ENCODE measurements at places on chromosomes 12 and 14.

GRCh38 chr14:94031883-94032279 lies 5.7 kb downstream of the OTUB2 start:
- no peak for DNase-seq

DNA sequence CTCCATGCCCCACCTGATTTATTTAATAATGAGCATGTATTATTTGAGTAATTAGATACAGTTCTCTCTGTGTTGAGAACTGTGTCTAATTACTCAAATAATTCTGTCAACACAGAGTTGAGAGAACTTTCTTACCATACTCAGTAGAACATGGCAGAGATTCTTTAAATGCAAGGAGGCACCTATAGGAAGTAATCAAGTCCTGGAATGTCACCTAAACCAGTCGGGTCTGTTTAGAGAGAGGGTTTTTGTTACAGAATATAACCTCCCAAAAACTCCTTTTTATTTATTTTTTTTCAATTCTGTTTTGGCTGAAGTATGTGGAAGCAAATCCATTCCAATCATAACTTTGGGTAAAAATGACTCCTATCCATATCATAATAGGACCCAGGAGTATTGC lies 37.5 kb upstream of the CIT start:
- DNase-seq: no peak

DNA sequence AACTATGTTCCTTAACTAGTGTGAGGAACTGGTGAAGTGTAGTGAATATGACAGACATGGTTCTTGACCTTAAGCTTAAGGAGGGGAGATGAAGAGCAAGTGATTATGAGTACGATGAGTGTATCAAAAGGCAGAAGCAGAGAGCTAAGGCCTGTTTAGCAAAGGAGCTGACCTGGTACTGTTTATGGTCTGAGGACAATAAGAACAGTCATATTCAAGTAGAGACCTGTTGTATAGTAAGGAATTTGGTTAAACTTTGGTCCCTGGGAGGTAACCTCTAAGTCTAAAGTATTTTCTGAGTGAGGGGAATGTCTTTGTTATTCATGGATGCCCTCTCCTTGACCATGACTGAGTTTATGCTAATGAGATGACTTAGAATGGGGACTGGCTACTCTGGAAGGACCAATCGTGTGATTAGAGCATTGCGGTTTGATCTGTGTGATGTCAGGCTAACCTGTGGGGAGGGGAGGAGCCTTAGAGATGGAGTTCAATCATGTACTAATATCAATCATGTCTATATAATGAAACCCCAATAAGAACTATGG lies 389.3 kb downstream of the BMP4 start:
- no peak for DNase-seq

GRCh38 chr14:88229428-88229827 lies 93.6 kb downstream of the KCNK10 start:
- DNase-seq: no peak

DNA sequence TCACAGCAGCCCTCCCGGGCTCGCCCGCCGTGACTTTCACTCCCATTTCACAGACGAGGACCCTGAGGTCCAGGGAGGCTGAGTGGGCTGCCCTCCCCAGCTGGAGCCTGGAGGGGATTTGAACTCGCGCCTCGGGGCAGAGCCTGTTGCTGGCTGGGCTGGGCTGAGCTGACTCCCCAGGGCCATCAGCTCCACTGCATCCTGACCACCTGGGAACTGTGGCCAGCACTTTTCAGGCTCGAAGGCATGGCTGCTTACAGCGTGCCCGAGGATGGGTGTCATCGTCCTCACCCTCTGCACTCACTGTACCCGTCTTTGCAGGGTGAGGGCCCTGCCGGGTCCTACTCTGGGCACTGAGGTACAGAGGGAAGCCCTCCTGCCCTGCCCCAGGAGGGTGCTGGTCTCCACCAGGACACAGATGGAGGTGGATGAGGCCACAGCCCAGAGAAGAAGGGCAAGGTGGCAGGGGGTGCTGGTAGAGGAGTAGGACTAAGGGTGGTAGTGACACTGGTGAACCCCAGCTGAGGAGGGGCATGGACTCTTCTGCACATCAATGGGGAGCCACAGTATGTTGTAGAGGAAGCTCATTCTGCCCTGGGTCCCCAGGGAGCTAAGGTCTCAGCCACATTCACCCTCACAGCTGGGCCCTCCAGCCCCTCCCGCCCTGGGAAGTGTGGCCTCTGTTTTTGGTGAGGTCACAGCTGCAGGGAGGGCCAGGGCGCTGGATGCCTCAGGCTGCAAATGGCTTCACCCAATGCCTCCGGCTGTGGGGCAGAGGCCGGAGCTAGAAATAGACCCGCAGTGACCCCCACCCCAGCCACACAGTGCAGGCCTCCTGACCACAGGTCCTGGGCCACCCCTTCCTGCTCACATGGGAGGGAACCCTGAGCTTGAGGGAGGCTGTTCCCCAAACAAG lies 365.1 kb upstream of the SFSWAP start:
- no peak for DNase-seq

DNA sequence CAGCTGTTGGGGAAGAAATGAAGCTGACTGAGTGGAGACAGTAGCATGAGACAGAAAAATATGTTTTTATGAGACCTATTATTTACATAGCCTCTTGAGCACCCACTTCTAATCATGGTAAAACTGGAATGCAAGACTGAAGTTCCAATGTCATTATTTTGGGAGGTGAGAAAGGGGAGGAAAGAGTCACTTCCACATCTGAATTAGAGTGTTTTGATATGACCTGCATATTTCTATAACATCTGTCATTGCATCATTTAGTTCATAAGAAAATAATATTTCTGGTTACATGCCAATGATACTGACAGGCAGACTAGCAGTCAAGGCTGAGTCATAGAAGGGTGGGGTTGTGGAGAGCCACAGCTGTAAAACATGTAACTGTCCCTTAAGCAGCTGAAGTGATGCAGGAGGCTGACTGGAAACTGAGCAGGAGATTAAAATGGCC lies 26.7 kb downstream of the NTN4 start:
- DNase-seq: no peak

DNA sequence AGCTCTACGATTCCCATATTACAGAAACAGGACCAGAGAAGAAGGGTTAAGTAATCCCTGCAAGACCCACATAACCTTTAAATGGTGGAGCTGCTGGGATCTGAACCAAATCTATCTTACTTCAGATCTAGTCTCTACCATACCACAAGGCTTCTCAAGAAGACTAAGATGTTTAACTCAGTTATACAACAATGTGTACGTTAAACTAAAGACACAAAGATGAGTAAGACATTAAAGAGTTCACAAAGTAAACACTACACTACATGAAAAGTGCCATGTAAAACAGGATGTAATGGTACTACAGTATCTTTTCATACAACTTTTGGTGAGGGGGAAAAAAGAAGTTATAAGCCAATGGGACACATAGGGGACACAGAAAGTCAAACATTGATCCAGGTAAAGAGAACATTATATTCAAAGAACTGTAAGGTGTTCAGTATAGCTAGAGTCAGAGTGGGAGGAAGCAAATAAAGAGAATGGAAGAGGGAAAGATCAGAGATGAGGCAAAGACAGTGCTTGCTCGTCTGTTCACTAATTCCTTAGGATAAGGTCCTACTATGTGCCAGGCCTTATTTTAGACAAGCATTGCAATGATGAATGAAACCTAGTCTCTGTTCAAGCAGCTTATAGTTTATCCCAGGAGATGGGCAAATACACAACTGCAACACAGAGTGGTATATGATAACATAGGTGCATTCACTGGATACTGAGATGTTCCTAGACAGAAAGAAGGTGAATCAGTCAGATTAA lies 7.7 kb downstream of the TMED10 start:
- DNase-seq: no peak

DNA sequence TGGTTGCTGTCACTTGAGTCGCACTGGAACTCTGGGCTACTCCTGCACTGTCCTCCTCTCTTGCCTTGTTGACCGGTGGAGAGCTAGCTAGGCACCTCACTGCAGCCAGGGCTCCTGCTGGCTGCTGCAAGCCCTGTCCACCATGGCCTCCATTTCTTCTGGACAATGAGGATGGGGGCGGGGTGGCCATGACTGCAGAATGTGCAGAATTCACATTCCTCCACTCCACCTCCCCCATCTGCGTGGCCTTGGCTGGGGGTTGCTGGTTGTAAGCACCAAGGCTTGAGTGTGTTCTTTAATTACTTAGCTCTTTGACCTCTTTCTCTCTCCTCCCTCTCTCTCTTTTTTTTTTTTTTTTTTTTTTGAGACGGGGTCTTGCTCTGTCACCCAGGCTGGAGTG lies 248.5 kb downstream of the PCNX1 start:
- no peak for DNase-seq

DNA sequence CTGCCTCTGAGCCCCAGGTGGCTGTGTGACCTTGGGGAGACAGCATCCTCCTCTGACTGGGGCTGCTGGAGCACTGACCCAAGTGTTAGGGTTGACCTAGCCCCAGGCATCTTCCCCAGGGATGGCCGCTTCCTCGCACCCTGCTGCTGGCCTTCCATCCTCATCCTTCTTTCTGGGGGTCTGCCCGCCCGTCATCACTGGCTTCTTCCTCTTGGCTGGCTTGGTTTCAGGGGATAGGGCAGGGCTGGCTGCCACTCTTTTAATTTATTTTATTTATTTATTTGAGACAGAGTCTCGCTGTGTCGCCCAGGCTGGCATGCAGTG lies 3.5 kb downstream of the TEDC1 start:
- DNase-seq: no peak

GRCh38 chr14:23385642-23386265 lies 8.9 kb downstream of the CMTM5 start:
- no peak for DNase-seq

DNA sequence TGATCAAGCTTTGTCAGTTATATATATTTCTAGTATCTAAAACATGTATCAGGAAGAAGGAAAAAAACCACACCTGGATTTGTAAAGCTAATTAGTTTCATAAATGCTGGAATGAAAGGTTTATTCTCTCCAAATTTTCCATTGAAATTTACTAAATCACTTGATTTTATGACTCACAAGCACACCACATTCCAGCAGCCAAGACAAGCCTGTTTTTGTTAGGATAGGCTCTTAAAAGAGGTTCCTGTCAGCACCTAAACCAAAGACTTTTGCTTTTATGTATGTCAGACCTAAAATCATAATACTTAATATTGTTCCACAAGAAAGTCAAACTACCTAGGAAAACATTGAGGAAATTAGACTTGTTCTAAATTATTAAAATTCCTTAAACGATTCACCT lies 85.3 kb upstream of the PAWR start:
- no peak for DNase-seq

DNA sequence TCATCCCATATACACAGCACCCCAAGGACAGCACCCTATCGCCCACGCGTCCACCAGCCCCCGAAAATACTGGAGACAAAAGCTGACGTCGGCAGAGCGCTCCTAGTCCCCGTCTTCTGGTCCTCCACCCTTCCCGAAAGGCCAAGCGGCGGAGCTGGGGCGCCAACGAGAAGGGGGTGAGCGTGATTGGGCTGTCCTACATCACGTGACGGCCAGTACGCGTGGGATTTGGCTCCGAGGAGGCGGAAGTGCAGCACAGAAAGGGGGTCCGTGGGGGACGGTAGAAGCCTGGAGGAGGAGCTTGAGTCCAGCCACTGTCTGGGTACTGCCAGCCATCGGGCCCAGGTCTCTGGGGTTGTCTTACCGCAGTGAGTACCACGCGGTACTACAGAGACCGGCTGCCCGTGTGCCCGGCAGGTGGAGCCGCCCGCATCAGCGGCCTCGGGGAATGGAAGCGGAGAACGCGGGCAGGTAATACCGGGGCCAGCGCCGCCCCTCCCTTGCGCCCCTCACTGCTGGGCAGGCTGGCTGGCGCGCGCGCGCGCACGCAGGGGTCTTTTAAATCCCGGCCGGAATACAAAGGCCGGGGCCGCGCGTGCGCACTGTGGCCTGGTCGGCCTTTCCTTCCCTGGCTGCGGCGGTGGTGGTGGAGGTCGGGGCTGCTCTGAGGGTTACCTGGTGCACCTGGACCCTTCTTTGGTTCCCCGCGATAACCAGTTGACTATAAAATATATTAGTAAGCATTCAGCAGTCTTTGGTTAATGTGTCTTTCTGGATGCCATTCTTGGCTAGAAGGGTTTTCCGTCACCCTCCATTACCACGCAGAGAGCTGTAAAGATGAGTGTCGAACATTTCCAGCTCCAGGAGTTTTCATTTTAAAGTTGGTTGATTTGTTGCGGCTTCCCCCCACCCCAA lies at the start of gene TDG:
Gene TDG, plus strand, starts transcription at position 283 of the 915 bp plus-strand sequence. Its CDS starts 166 bp downstream, at position 449.
- peak; percentile 94 for DNase-seq

- DNase-seq: no peak
These were observed 30.6 kb downstream of the VCPKMT start for GRCh38 chr14:50085570-50086320.

GRCh38 chr12:9049520-9050133 lies 60.3 kb downstream of the KLRG1 start:
- no peak for DNase-seq

GRCh38 chr14:77032491-77032843 lies 4.0 kb upstream of the IRF2BPL start:
- no peak for DNase-seq

- no peak for DNase-seq
These were observed 131.5 kb downstream of the GPR135 start for GRCh38 chr14:59333668-59334067.

GRCh38 chr14:60963761-60964160 lies 17.1 kb downstream of the TRMT5 start:
- DNase-seq: no peak

DNA sequence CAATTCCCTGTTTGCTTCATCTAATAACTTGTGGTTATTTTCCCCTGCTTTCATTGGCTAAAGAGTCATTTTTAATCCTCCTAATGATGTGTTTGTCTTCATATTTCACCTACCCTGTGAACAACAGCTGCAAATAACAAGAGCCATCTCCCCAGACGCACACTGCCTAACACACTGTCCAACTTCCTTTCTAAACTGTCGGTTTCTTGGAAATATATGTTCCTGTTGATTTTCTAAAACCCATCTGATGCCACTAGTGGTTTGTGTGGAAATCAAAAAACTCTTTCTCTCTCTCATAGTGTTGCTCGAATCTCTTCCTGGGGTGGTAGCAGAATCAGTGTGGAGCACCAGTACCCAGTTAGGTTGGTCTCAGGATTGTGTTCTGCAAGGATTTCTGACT lies 226.9 kb downstream of the EPS8 start:
- DNase-seq: no peak

- DNase-seq: no peak
These were observed 74.2 kb downstream of the GNS start for GRCh38 chr12:64685050-64685449.

GRCh38 chr12:127077262-127078045 lies 1189.5 kb upstream of the TMEM132C start:
- no peak for DNase-seq

DNA sequence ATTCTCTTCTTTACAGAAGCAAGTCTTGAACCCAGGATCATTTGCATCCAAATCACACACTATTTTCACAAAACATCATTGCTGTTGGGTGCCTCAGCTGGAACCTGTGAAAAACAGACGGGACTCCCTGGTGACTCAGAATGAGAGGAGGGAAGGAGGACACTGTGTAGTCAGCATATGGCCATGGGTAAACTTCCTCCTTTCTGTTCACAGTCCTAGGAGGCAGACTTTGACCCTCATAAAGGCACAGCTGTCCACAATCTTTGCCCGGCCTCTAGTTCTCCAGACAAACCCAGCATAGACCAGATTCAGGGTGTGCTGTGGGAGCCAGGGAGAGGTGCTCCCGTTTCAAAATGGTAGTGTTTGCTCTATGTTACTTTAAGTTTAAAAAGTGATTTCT lies 62.0 kb downstream of the DYRK2 start:
- DNase-seq: no peak

GRCh38 chr14:85363358-85363757 lies 166.6 kb upstream of the FLRT2 start:
- DNase-seq: no peak

- DNase-seq: no peak
These were observed 5.2 kb downstream of the OR4E1 start for GRCh38 chr14:21668377-21668776.

- DNase-seq: peak; percentile 7
These were observed 9.0 kb upstream of the OR6J1 start for GRCh38 chr14:22653012-22653621.

GRCh38 chr12:54592316-54592715 lies 3.9 kb upstream of the PPP1R1A start:
- DNase-seq: no peak

All from activated T-helper 1 cell treated with anti-CD3 and anti-CD28 coated beads, Interleukin-2, amount 50 U/mL, for 16 hours (primary cell).